Activated CD4-positive, alpha-beta T cell treated with anti-CD3 and anti-CD28 coated beads, Interleukin-2, amount 10 ng/mL, durations not matched to agents 7 days and 5 days (primary cell): ENCODE measurements at places on chromosomes 7 and 10. TPM values are rescaled to one million over a fixed set of nuclear protein-coding genes. Genes with fewer than 3 reads are reported as not detected.

CALHM2 gene
- total RNA-seq, result 89.6 TPM

DNA sequence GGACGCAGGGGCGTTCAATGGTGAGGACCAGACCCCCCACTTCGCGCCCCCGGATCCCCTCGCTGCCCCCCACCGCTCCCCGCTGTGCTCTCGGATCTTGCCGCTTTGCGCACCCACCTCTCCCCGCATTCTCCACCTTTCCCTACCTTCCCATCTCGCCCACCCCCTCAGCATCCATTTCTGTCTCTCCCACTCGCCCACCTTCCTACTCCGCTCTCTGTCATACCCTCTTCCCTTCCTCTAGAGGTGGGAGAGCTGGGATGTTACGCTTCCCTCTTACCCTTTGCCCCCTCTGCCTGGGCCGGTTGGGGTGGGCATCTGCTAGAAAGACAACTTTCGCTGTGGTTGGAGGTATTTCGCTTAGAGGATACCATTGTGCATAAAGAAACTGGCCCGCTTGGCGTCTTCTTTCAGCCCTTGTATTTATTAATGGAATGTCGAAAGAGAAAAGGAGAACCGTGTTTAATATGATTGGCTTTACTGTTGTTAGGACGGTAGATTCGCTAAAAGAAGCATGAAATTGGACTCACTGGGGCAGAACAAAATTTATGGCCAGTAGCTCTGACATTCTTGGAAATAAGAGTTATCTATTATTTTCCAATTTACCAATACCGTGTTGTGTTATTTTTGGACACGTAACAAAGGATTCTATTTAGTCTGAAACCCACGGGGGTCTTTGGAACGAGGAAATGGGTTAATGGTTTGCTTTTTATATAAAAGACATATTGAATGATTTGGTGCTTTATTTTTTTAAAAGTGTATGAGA is 873 bp downstream of the PRKAR2B start:
- no peak for DNase-seq
- no peak overlapping the region for H3K27ac ChIP-seq
- peaks cover 47% of the 10 kb centered on the region for H3K27me3 ChIP-seq
- H3K4me3 ChIP-seq, result peak overlapping the region; percentile 83
- H3K4me1 ChIP-seq, result peaks cover 17% of the 10 kb centered on the region

GRCh38 chr10:45520476-45520875 is 146.5 kb downstream of the ALOX5 start:
- no peak overlapping the region for H3K4me3 ChIP-seq
- no peak for DNase-seq
- no peaks in the 10 kb centered on the region for H3K36me3 ChIP-seq
- H3K27me3 ChIP-seq, result no peaks in the 10 kb centered on the region
- peaks cover 1% of the 10 kb centered on the region for H3K4me1 ChIP-seq

CH25H gene
- total RNA-seq, result not detected

DNA sequence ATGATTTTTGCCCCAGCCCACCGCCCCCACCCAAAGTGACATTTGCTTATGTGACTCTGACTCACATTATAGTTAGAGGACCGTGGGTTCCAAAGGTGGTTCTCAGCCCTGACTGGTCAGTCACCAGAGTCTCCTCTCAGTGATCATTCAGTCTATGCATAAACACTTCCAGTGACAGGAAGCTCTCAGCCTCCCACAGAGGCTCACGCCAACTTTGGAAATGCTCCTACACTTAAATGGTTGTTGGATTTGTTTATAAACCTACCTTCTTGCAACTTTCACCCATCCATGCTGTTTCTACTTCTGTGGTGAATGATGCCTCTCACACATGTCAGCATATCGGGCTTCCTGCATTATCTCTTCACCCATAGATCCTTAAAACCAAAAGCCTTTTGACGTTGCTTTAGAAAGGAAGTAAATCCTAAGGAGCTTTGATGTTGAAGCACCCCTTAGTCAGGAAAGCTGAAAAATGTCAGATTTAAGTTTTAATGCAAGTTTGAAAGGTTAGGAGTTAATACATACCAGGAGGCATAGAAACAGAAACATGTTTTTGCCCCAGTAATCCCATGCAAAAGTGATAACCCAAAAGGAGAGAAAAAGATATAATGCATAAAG is 46.5 kb upstream of the FGL2 start:
- H3K27ac ChIP-seq, result no peak overlapping the region
- H3K4me1 ChIP-seq, result peaks cover 11% of the 10 kb centered on the region
- H3K27me3 ChIP-seq, result no peaks in the 10 kb centered on the region
- H3K36me3 ChIP-seq, result peaks cover 4% of the 10 kb centered on the region
- no peak overlapping the region for H3K4me3 ChIP-seq
- no peak for DNase-seq

PLXNA4 gene
- total RNA-seq, result 23.3 TPM

DNA sequence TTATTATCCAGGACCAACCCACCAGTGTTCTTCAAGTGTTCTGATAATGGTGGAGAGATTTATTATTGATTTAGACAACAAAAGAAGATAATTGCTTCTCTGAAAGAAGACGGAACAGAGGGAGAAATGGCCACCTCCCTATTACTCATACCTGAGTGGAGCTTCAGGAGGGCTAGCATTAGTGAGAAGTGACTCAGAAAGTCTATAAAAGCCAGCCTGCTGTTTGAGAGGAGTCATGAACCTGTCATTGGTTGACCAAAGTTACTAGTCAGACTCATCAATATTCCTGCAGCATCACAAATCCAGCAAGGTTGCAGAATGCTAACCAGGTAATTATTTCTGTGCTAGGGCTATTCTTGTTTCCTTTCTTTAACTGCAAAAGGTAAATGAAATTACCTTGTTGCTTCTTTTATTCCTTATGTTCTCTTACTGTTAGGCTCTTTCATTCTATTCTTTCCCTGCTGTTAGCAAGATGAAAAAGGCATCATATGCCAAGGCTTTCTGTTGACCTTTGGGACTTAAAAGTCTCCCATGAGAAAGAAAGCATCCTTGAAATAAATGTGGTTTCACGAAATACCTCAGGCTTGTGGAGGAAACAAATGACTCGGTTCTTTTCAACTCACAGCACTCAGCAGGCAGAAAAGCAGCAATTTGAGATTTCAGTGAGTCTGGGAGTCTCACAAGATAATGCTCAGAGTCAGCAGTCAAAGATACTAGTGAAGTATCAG is 256.4 kb upstream of the PHYHIPL start:
- H3K27ac ChIP-seq, result no peak overlapping the region
- H3K36me3 ChIP-seq, result no peaks in the 10 kb centered on the region
- H3K4me3 ChIP-seq, result no peak overlapping the region
- no peaks in the 10 kb centered on the region for H3K4me1 ChIP-seq
